Skeletal muscle cell (primary cell): ENCODE measurements at places on chromosomes 7 and 10.

DNA sequence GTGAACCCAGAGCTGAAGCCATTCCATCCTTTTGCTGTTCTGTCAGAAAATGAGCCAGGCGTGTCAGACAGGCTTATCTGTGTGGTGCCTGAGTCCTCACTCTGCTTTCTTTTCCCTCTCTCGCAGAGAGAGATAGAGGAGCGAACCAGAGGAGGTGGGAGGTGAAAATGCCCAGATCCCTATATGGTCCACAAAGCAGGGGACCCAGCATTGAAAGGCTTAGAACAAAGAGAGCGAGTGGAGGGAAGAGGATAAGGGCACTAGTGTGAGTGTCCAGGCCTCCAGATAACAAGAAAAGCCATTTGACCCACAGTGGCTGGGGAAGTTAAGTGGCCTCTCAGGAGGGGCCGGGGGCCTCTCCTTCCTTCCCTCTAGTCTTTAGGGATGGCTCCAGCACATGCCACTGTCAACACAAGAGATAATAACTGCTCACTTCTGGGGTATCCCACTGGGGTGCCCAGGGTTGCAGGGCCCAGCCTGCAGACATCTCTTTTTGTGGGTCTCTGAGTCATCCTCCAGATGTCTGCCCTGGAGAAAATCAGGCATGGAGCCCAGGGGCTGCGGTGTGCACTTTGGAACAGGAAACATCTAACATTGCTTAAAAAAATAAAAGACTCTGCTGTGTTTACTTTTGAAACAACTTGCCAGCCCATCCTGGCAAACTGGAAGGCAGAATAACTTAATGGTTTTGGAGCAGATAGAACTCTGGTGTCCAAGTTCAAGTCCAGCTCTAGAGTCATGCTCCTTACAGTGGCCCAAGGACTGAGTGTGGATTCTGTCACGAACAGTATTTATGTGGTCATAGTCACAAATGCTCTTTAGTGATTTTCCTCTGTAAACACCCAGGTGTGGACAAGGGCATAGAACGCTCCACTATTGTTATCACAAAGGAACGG, 189.5 kb downstream of the CXCL12 start:
- DNase-seq, result peak; percentile 72

- DNase-seq, result no peak
Observed at GRCh38 chr10:21688870-21689269, 154.8 kb downstream of the MLLT10 start.

DNA sequence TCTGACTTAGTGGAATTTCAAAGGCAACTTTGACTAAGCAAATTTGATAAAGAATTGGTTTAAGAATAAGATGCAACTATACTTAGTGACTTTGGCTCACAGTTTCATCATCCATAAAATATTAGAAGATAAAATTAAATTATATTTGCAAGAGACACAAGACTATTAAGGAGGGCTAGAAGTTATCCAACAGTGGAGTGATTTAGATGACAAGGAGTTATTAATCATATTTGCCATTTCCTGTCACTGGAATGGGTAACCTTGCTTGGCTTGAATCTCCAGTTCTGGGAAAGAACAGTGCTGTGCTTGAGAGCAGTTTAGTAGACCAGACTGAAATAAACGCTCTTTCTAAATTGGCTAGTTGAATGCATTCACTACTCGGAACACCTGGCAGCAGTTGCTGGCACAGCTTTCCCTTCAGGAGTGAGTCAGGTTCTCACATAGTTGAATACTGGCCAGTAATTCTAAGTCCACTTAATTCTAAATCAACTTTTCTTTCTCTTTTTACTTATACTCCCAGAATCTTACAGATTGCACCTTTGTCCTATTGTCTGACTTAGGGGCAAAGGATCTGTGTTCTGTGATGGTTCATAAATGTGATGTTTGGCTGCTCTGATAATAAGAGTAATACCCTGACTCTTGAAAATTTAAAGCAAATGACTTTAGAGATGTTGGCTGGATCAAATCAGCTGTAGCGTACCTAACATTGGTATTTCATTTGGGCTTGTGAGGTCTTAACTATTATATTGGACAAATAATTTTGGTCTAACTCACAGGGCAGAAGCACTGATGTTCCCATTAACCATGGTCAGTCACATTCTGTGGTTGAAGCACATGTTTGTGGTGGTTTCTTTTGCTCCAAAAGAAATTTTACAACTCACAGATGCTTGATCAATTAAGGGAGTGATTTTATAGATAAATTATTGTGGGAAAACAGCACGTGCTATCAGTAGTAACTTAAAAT, 16.6 kb downstream of the STMP1 start:
- no peak for DNase-seq

GRCh38 chr7:145016068-145016467, 180.2 kb upstream of the TPK1 start:
- DNase-seq, result no peak

- peak; percentile 59 for DNase-seq
Observed at GRCh38 chr10:13087986-13088618, 11.9 kb upstream of the OPTN start.

GRCh38 chr7:30469303-30469702, 9.3 kb downstream of the NOD1 start:
- peak; percentile 99 for DNase-seq

DNA sequence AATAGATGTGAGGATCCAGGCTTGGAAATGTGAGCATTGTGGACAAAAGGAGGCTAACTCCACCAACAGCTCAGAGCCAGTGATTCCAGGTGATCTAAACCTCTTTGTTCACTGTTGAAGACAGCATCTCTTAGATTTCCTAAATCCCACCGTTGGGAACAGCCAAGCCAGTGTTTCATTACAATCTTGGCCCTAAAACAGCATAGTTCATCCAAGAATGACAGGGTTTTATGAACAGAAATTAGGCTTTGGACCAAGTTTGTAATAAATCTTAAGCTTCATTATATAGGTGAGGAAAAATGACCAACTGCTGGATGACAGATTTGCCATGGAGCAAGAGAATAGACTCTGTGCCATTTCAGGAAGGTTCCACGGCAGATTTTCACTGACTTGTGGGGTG, 65.8 kb downstream of the MTURN start:
- DNase-seq, result no peak

- no peak for DNase-seq
Observed at GRCh38 chr7:132419542-132419941, 156.7 kb downstream of the PLXNA4 start.

- no peak for DNase-seq
Observed at GRCh38 chr10:123016228-123016627, 7.4 kb downstream of the ACADSB start.

DNA sequence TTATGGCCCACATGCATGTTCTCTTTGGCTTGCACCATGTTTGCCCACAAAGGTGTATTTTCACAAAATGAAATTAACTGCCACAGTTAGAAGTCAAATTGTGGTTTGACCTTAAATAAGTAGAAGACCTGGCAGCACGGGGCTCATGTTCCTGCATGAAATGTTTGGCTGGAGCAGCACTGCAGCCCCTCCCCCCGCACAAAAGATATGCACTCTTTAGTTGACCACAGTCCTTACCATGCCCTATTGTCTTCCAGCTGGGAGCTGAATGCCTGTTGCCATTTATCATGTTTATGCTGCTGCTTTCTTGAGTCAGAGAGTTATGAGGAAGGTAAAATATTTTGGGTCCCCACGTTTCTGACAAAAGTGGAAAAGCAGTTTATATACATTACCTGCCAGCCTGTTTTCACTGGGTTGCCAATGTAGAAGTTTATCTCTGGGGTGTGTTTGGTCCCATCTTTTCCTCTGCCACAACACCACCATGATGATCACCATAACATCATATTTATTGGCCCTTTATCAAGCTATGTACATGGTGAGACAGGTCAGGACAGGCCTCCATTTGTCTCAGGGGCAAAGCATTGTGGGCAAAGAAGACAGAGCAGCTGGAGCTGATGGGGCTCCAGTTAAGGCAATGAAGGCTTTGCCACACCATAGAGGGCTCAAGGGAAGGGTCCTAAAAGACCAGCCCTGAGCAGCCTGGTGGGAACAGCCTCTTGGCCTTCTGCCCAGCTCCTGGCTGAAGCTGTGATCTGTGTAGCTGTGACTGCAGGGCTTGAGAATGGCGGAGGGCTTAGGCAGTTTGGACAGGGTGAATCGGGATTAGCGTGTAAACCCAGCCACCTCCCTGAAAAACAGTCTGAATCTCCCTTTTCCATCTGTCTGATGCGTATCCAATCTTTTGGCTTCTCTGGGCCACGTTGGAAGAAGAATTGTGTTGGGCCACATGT, 5.4 kb downstream of the PRF1 start:
- no peak for DNase-seq

- DNase-seq, result no peak
Observed at GRCh38 chr10:96651998-96652431, 65.2 kb upstream of the TM9SF3 start.

GRCh38 chr7:48041653-48041970, 6.3 kb downstream of the C7orf57 start:
- DNase-seq, result no peak

DNA sequence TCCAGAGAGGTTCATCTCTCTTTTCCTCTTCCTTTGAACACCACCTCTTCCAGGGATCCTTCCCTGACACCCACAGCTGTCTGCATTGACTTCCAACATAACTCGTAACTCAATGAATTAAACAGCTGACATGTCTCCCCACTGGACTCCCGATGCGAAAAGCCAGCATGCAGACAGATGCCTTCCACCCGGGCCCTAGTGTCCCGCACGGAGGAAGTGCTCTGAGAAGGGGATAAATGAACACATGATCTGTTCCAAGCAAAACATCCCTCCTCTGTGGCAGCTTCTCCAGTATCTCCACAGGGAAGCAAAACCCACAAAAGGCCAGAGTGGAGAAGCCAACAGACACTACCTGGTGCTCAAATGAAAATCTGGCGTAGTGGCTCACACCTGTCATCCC, 28.3 kb downstream of the OGDHL start:
- DNase-seq, result no peak

DNA sequence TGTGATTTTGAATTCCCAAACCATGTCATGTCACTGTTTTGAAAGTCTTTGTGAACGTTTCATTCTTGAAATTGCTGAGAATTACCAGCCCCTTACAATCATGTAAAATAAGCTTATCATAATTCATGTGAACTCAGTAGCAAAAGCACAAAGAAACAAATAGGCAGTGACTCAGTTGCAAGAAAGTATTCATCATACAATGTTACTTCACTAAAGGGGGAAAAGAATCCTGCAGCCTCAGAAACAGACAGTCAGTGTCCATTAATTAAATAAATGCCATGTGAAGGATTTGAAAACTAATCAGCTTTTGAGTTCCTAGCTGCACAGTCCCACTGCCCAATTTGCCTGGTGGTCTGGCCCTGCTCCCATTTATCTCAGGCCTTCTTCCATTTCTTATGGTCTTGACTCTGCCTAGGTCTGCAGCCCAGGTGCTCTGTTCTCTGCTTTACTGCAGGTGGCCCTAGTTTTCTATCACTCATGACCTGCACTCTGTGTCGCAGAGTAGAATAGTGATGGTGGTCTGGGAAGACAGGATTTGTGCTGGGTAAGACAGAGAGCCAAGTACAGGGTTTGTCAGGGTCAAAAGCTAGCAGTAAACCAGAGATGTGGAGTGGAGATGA, 99.7 kb downstream of the PLCE1 start:
- DNase-seq, result no peak

DNA sequence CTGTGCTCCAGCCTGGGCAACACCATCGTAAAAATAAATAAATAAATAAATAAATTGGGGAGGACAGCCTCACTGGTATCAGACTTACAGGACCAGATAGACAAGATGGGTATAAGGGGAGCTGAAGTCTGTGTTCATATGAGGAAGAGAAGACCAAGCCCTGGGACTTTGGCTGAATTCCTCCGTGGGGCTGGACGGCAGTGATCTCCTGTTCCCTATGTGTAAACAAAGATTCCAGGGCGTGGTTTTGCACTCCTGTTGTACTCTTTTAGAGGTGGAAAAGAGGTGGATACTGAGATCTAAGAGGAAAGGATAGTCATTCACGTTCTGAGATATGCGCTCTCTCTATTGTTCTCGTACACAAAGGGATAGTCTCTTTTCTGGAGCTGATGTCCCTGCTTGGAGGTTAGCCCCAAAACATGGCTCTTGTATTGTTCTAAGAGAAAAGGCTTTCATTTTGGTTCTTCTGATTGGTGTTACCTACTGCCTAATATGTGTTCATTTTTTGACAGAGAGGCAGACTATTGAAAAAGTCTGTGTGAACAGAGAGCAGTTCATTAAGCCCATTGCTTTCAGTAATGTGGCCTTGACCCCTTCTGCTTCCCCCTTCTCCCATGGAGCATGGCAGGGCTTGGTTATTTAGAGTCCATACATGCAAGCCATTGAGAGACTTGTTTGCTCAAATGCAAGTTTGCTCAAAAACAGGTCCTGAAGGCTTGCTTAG, 12.3 kb downstream of the KCTD7 start:
- no peak for DNase-seq

- DNase-seq, result no peak
Observed at GRCh38 chr7:27160145-27160545, 3.7 kb upstream of the HOXA7 start.

DNA sequence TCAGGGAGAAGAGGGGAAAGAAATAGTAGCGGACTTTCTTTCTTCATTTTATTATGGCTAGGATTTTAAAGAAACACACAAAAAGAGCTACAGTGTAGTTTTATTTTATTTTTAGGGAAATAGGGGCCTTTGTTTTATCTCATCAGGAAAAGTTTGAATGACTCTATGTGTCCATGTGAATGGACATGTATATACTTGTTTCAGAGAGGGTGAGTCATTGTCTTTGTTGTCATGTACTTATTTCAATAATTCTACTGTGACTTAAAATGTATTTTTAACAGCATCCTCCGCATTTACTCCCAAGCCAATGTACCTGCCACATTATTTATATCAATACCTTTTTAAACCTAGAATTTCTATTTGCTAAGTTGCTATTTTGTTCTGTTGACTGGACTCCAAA, 569.5 kb downstream of the SORCS3 start:
- no peak for DNase-seq

GRCh38 chr7:109751241-109751640, 1181.6 kb downstream of the DNAJB9 start:
- DNase-seq, result no peak

- no peak for DNase-seq
Observed at GRCh38 chr10:5546891-5547680, 22.3 kb downstream of the CALML3 start.

DNA sequence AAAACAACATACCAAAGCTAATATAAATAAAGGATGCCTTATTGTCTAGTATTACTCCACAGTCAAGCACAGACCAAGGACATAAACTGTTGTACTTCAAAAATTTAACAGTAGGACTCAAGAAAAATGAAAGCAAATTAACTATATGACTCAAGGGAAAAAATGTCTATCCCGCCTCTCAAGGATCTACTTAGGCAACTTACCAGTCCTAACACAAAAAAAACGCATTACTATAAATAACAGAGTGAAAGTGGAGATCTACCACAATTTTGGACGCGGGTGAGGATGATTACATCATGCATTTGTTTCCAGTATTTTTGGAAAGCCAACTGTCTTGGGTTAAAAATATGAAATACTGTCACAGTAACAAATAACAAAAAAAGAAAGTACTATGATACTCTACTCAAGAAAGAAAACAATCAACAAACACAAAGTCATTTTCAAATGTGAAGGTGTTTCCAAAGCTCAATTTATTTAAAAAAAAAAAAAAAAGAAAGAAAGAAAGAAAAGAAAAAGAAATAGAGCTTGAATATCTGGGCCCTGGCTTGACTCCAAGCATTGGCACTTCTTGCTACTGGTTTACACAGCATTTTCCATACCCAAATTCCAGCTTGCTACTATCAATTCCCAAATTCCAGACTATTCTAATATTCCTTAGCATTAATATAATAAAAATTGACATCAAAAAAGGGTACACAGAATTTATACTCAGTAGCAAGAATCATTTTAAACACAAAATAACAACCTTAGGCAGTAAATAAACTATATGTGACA, 99.4 kb downstream of the RSU1 start:
- DNase-seq, result peak; percentile 24
